ENCODE measurements at places on chromosomes 1 and 21.

DNA sequence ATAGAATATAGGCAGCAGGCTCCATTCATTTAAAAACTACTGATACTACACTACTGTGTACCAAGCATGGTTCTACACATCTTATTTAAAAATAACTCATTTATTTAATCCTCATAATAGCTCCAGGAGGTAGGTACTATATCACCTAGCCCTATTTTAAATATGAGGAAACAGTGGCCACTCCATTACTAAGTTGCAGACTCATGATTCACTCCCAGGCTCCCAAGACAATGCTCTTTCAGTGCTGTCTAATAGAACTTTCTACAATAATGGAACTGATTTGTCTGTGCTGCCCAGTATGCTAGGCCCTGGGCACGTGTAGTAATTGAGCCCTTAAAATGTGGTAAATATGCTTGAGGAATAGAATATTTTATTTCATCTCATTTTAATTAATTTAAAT lies 357.1 kb downstream of the LTN1 start:
- no peak for DNase-seq

DNA sequence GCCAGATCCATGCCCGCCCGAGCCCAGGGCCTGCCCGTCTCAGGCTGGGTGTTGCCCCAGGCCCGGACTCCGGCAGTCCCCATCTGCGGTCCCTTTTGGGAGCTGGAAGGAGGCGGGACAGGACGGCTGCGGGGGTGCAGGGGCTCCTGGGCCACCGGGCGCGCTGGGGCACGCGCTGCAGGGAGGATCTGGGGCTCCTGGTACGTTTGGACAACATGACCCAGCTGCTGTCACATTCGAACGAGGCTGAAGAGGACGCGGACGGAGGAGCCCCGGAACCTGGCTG lies 6.6 kb upstream of the CALML6 start:
- no peak for DNase-seq

DNA sequence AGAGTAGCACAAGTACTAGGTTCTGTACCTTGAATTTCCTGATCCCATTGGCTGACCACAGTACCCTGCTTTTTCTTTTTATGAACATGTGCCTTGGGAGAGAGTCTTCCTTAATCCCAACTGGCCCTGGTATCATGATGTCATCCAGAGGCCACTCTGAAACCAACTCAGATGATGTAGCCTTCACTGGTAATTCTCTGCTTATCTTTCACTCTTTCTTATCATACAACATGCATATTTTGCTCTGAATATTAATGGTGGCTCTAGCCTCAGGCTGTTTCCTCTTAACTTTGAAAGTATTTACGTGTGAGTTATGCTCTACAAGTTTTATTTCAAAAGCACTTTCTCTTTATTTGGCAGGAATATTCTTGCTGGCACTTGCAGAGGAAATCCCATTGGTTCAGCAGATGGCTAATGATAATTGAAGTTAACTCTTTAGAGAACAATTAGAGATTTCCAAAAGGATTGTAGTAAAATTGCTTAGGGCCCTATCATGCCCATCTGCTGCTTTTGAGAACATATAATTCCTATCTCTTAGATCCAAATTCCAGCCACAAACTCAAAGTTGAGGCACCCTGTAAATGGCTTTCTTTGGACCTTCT lies 86.1 kb downstream of the PTGER3 start:
- no peak for DNase-seq

DNA sequence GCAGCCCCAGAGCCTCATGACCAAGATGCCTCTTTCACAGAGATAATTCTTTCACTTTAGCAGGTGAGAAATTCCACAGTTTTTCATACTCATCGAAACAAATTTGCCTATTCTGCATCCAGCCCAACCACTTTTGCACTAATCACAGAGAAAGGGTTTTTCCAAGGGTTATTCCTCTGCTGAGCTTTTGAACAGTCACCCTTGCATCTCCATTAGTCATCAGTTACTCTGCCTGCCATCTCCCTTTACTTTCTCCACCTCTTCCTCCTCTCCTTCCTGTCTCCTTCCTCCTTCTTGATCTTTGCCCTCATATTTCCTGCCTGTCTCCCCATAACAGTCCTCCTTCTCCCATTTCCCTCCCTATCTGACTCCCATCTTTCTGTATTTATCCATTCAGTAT lies 43.9 kb downstream of the FH start:
- no peak for DNase-seq

DNA sequence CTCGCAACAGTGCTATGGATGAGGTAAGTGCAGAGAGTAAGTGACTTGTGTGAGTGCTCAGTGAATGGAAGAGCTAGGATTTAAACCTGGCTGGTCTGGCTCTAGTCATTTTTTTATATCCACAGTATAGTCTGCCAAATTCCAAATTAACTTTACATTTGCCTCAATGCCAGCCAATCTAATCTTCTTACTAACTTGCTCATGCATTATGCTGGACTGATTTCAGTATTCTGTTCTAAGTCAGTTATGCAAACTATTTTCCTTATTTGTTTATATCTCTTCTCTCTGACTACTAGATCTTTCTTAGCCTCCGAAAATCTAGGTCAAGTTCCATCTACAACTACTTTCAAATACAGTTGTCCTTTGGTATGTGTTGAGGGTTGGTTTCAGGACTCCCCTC lies 133.3 kb downstream of the XPR1 start:
- DNase-seq: no peak

DNA sequence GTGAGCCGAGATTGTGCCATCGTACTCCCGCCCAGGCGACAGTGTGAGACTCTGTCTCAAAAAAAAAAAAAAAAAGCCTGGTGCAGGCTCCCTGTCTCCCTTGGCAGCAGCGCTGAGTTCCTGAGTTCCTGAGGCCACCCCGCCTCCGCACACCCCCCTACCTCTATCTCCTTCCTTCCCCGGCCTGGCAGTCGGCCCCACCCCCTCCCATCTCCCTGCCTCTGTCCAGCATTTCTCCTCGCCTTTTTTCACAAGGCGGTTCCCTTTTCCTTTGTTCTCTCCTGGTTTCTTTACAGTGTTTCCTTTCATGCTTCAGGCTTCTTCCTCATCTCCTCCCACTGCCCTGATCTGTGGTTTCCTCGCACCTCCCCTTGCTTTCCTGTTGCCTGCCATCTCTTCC lies 2.7 kb downstream of the RORC start:
- DNase-seq: no peak

DNA sequence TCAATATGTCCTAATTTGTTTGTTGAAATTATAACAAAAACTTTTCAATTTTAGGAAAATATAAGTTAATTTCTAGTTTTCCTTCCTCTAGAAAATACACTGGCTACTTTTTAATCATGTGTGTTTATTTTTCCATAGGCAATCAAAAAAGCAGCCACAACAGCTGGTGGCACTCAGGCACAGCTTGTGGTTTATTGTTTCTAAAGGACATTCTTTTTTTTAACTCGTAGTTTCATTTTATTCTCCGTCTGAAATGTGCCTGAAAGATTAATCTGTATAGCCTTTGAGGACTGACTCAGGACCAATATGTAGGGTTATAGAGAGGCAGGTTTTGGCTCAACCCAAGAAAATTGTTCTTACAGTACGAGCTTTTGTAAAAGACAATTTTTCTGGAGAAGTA lies 20.7 kb upstream of the STX12 start:
- no peak for DNase-seq

DNA sequence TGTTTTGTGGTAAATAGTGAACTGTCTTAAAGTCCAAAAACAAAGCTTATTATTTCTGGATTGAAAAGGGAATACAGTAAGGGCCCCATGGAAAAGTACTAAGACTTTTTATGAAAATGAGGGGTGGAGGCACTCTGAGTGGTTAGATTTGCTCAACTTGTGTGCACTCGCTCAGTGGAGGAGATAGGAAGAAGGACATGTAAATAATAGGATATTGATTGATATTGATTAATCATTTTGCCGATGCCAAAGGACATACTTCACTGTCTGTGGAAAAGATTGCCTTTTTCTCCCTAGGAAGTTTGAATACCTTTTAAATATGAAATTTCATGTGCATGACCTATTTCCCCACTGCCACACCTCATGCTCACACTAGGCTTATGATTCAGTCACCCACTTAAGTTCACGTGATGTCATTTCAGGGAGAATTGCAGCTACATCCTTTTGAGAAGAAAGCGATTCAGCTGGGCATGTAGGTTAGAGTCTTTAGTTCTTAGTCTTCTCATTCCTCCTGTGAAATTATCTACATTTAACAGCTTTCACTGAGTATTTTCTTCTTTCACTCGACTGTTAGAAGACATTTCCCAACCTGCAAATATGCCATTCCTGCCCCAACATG lies 5.0 kb downstream of the MTR start:
- no peak for DNase-seq

DNA sequence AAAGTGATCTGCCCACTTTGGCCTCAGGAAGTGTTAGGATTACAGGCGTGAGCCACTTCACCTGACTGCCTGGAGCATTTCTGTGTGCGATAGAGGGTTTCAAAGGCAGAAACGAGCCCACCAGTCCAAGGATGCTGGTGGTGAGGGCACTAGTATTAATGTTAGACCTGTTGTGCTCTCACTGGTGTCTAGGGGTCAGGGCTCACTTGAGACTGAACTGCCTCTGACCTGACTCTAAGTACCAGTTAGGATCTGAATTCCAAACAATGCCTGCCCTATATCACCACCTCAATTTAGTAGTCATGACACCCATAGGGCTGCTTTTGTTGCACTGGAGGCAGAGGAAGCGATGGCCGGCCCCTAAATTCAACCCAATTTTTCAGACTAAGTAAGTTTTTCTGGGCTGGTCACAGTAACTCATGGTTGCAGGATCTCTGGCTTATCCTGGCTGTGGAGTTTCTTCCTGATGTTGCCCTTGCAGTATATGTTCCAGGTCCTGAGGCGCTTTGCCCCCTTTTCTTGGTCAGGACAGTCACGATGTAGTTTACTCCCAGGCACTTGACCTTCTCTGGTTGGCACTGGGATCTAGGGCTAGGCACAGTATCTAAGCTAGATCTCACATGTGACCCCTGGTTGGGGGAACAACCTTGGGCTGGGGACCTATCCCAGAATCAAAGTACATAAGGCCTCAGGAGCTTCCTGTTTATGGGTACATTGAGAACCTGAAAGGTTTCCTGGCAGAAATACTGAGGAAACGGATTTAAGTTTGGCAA lies 4.5 kb downstream of the CCDC17 start:
- DNase-seq: no peak

- DNase-seq: no peak
These were observed 59.1 kb downstream of the USP24 start for GRCh38 chr1:55156093-55156492.

- no peak for DNase-seq
These were observed 178.6 kb downstream of the BACH1 start for GRCh38 chr21:29477347-29477746.

DNA sequence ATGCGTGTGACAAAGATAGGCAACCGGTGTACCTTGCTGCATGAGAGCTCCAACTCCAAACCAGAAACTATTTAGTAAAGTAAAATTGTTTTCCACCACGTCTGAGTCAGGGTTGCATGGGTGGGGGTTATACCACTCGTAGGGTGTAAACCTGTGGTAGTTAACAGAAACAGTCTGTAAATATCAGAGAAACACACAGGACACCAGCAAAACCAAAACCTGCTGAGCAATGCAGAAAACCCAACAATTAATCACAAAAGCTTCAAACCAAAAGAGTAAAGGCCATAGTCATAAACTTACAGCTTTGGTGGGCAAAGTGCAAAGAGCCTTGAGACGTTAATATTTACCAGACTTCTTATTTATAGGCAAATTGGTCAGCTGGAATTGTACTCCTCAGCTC lies 282.7 kb downstream of the BACH1 start:
- DNase-seq: no peak

DNA sequence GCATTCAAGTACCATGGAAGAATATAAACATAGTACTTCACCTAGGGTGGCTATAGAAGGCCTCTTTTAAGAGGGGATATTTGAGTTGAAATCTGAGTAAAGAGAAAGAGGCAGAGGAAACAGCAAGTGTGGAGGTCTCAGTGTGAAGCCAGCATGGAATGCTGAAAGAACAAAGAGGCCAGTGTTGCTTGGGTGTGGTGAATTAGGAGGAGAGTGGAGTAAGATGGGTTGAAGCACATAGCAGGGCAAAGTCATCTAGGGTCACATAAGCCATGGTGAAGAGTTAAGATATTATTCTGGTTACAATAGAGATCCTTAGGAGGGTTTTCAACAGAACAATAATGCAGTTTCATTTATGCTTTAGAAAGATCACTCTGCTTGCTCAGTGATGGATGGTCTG lies 37.5 kb downstream of the C1orf141 start:
- no peak for DNase-seq

- no peak for DNase-seq
These were observed 42.0 kb upstream of the MTF1 start for GRCh38 chr1:37901191-37901892.

DNA sequence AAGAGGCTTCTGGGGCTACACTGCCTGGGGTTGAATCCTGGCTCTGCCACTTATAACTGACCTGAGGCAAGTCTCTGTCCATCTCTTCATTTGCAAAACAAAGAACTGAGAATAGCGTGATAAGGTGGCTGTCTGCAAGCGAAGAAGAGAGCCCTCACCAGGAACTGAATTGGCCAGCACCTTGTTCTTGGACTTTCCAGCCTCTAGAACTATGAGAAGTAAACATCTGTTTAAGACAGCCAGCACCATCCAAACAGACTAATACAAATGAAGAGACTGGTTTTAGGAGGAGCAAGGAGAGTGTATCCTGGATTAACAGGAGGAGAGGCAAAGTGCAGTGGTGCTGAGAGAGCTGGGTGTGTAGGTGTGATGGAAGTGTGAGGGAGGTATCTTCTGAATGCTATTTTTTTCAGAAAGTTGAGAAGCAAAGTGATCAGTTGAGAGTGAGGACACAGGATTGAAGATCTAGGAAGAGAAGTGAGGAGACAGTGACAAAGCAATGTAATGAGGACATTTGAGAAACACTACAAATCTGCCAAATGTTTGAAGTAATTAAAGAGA lies 59.3 kb downstream of the CD58 start:
- DNase-seq: no peak

- DNase-seq: no peak
These were observed 40.7 kb downstream of the SIPA1L2 start for GRCh38 chr1:232589111-232589811.

GRCh38 chr1:172993640-172994039 lies 57.1 kb downstream of the TNFSF18 start:
- DNase-seq: no peak

- DNase-seq: no peak
These were observed 22.1 kb upstream of the IL10 start for GRCh38 chr1:206794294-206794908.

DNA sequence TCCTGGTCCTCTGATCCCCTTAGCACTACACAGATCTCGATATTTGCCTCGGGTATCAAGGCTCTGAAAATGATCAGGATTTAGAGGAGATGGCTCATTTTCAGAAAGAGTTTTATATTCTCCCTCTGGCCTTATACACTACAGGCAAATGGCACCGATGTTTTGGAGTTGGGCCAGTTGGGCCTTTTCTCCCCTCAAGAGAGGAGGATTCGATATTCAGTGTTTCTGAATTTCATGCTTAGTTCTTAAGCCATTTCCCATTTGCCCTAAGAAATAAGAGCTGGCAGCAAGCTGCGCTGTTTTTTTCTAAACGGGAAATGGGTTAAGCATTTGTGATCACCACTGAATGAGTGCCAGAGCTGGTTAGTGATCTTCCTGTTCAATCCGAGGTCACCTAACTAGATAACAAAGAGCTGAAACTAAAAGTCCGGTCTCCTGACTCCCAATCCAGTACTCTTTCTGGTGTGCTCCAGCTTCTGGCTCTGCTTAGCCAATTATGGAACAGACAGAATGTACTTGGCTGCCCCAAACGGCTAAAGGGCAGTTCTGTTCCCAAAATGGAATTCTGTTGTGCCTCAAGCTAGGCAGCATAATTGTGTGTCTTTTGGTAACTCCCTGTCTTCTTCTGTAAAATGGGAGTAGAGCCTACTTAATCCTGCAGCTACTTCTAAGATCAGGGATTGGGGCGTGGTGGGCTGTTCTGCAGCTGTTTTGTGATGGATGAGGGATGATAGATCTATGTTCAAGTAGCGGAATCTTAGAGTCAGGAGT lies 1.2 kb upstream of the CPT2 start:
- no peak for DNase-seq
